CD4-positive, alpha-beta T cell treated with Interleukin-6 at 100 ng/mL for 8 hours (primary cell): ENCODE measurements at places on chromosomes 1 and 21.

DNA sequence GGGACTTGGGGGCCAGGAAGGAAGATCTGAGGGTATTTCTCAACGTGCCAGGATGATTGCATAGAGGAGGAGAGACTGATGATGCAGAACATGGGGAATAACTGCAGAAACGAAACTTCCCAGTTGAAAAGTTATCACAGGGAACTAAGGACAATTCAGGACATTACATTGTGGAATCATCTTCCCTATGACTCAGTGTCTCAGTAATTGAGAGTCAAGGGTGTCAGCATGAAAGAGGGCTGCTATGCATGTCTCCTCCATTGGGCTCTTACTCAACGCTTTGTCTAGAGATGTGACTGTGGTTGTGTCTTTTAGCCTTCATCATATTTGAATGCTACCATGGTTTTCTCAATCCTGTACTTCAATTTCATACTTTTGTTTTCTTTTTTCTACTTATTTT lies 48.9 kb upstream of the PTGFR start:
- no peak for DNase-seq

DNA sequence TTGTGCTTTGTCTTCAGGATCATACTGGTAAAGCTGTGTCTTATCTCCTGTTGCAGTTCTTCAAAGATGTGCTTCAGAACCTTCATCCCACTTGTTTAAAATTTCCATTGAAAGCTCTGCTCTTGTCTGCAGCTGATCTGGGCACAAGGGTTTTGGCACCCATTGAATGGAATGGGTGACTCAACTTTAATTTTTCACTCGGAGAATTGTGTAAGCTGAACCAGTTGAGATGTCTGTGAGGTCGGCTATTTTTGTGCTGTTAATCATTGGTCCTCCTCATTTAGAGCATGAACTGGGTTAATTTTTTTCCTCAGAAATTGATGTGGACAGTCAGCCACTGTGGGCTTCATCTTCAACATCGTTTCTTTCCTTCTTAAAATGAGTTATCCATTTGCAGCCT lies 252.1 kb downstream of the TM2D1 start:
- no peak for DNase-seq

- no peak for DNase-seq
Observed at GRCh38 chr1:240644732-240645131, 32.8 kb upstream of the GREM2 start.

DNA sequence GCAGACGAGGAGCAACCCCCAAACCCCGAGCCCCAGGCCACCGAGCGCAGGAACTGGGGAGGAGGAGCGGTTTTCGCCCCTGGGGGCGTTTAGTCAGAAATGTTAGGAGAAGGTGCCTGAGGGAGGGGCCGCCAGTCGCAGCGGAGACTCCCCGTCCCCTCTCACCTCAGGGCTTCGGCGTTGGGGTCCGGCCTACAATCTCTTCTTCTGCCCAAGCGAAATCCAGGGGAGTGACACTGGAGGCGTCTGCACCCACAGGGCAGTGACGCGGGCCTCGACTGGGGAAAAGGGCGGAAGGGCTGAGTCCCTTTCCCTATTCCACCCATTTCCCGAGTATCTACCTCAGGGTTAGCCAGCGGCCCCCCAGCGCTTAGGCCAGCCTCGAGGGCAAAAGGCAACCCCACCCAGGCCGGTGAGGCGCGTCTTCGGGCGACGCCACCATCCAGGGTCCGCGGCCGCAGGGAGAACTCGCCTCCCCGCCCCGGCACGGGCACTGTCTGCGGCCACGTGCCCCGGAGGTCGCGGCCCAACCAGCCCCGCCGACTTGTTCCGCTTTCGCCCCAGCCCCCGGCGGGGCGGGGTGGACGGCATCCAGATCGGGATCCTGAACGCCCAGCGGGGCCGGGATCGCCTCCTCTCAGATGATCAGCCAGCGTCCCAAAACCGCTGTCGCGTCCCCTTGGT lies 118.7 kb upstream of the BARHL2 start:
- no peak for DNase-seq

DNA sequence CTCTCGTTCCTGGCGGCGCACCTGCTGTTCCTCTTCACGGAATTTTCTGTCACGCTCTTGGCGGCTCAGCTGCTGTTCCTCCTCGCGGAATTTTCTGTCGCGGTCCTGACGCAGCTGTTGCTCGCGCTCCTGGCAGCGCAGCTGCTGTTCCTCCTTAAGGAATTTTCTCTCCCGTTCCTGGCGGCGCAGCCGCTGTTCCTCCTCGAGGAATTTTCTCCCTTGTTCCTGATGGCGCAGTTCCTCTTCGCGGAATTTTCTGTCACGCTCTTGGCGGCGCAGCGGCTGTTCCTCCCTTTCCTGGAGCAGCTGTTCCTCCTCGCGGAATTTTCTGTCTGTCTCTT lies 6.4 kb downstream of the TCHH start:
- DNase-seq: no peak

DNA sequence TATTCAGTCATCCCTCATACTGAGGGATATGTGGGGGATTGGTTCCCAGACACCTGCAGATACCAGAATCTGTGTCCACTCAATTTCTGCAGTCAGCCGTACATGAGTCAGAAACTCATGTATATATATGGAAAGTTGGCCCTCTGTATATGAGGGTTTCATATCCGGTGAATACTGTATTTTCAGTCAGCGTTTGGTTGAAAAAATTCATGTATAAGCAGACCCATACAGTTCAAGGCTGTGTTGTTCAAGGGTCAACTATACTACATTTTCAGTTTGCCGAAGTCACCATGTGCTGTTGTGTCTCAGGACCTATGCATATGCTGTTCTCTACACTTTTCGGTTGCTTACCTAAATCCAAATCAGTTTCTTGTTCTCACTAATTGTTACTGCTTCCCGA lies 10.5 kb downstream of the AXDND1 start:
- DNase-seq: no peak

DNA sequence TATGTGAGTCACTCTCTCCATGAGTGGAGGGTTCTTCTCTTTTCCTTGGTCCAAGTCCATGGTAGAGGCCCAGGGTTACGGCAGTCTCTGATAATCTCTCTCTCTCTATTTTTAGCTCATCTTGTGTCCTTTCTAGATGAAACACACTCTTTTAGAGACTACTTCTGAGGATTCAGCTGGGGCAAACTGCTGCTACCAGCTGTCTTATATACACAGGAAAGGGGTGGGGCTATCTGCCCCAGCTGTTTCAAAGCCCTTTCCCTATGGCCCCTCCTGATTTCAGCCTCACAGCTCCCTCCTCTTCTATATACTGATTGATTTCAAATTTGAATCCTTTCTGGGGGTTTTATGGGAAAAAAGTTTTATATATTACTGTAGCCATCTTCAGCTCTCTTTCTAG lies 324.8 kb downstream of the RWDD3 start:
- no peak for DNase-seq

- no peak for DNase-seq
Observed at GRCh38 chr1:33319949-33320618, 814 bp downstream of the A3GALT2 start.
